ENCODE measurements at places on chromosomes 13 and 19.
A peak's percentile ranks its signal among the peaks of the same experiment; 100 is the strongest.

DNA sequence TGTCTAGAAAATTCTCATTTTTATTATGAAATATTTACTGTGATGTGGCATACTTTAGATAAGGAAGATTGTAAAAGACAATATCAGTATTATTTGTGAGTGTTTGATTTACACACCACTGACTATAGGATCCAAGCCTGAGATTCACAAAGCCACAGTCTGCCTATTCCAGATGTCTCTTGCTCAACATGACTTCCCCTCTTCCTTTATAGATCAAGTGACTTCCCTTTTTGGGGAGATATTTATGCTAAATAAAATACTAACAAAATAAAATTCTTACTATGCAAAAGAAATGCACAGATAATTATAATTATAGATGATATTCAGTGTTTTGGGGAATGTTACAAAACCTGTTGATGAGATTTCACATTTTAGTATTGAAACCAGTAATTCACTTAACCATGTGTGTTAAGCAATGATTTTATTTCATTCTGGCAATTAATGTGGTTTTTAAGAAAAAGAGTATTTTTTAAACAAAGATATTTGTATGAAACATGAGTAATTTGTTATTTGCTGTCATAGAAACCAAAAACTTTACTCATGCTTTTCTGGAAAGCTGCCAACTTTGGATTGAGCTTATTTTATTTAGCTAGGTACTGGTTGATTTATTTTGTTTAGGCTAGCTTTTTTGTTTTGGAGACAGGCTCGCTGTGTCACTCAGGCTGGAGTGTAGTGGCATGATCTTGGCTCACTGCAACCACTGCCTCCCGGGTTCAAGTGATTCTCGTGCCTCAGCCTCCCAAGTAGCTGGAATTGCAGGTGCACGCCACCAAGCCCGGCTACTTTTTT is 13.7 kb upstream of the GPR183 start:
- DNase-seq, result no peak
- H3K36me3 ChIP-seq, result peaks cover 10% of the 10 kb centered on the region
- H3K27ac ChIP-seq, result no peak overlapping the region
- no peaks in the 10 kb centered on the region for H3K27me3 ChIP-seq

GRCh38 chr19:13689085-13689484 is 75.2 kb upstream of the MRI1 start:
- no peak overlapping the region for H3K27ac ChIP-seq
- H3K4me1 ChIP-seq, result no peaks in the 10 kb centered on the region
- H3K36me3 ChIP-seq, result no peaks in the 10 kb centered on the region
- H3K27me3 ChIP-seq, result peaks cover 3% of the 10 kb centered on the region
- DNase-seq, result no peak

GRCh38 chr19:5210556-5210955 is 130.1 kb downstream of the PTPRS start:
- H3K27ac ChIP-seq, result no peak overlapping the region
- no peaks in the 10 kb centered on the region for H3K27me3 ChIP-seq
- H3K4me3 ChIP-seq, result no peak overlapping the region
- no peaks in the 10 kb centered on the region for H3K4me1 ChIP-seq

GRCh38 chr19:2577722-2578335 is 101.9 kb downstream of the GADD45B start:
- H3K27ac ChIP-seq, result no peak overlapping the region
- peaks cover 9% of the 10 kb centered on the region for H3K4me1 ChIP-seq
- no peaks in the 10 kb centered on the region for H3K36me3 ChIP-seq
- no peak for DNase-seq
- H3K4me3 ChIP-seq, result no peak overlapping the region
- no peaks in the 10 kb centered on the region for H3K27me3 ChIP-seq

GRCh38 chr13:98175043-98175442 is 2.0 kb downstream of the RNF113B start:
- no peak overlapping the region for H3K27ac ChIP-seq
- no peaks in the 10 kb centered on the region for H3K27me3 ChIP-seq
- no peak overlapping the region for H3K4me3 ChIP-seq
- DNase-seq, result no peak

DNA sequence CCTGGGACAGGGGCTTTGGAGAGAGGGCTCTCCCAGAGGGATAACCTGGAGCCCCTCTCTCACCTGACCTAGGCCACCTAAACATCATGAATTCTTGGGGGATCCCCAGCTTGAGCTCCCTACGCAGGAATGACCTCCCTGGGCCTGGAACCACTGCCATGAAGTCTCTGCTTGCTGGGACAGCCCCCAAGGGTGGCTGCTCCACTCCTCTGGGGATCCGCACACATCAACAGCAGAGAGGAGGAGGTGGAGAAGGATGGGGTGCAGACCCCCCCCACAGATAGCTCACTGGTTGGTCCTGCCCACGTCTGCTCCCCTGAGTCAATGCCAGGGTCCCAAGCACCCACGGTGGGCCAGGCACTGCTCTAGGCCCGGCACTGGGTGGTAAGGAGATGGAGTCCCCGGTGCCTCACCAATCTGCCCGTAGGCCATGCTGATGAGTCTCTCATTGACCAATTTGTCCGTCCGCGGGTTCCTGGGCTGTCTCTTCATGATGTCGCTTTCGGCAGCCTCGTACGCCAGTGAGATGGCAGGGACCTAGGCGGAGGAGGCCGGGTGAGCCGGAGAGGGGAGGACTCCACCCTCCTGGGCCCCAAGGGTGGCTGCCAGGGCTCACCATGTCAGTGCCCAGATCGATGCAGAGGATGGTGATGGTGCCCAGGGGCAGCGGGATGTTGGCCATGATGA is 10.8 kb upstream of the RABAC1 start:
- H3K27ac ChIP-seq, result no peak overlapping the region
- peaks cover 9% of the 10 kb centered on the region for H3K36me3 ChIP-seq
- DNase-seq, result no peak

DNA sequence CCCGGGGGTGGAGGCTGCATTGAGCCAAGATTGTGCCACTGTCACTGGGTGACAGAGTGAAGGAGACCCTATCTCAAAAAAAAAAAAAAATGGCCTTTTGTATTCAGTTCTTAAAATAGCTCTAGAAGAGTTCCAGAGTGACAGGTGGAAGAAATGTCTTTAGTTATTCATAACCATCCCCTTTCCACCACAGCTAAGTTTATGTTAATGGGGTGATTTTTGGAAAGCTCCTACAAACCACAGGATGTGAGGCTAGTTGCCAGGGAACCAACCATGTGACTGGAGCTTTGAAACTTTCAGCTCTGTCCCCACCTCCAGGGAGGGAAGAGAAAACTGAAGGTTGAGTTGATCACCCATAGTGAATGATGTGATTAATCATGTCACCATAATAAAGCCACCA is 6.9 kb downstream of the ZNF490 start:
- H3K4me1 ChIP-seq, result no peaks in the 10 kb centered on the region
- H3K27ac ChIP-seq, result no peak overlapping the region
- DNase-seq, result no peak
- H3K36me3 ChIP-seq, result peaks cover 2% of the 10 kb centered on the region

GRCh38 chr19:288911-289310 is 2.3 kb downstream of the PLPP2 start:
- H3K27ac ChIP-seq, result peak overlapping the region; percentile 59
- H3K36me3 ChIP-seq, result no peaks in the 10 kb centered on the region
- peaks cover 5% of the 10 kb centered on the region for H3K27me3 ChIP-seq
- H3K4me1 ChIP-seq, result peaks cover 23% of the 10 kb centered on the region
- H3K4me3 ChIP-seq, result 0 out of 2 replicates have a peak overlapping the region, but pooled peaks have one; percentile 70

DNA sequence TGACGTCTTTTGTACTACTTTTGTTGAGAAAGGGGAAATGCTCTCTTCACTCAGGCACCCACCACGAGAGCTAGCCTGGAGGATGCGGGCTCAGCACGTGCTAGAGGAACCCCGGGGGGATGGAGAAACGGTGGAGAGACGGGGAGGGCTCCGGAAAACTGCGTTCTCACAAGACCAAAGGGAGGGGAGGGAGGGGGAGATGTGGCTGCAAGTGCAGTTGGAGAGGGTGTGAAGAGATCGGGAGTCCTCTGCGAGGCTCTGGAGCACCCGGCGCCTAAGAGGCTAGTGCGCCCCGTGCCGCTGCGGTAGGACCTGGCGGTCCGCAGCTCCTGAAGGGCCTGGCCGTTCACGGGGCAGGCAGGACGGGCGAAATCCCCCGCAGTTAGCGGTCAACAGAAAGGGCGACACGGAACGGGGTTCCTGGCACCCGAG is 43.4 kb upstream of the XPO4 start:
- peaks cover 6% of the 10 kb centered on the region for H3K27me3 ChIP-seq
- H3K27ac ChIP-seq, result no peak overlapping the region
- DNase-seq, result peak; percentile 23

DNA sequence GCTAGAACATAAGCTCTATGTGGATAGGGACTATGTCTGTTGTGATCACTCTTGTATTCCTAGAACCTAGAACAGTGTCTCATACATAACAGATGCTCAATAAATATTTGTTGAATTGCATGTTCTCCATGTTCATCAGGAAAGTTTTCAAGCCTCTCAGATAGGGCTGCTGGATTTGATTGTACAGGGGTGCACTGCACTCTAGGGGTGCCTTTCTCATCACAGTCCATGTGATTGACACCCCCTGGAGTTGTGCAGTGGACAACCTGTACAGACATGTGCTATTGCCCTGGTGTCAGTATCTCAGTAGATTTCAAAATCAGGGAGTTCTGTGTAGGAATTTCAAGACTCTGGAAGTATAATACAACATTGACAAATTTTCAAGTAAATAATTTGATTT is 58.9 kb downstream of the MBNL2 start:
- H3K4me3 ChIP-seq, result no peak overlapping the region
- H3K36me3 ChIP-seq, result no peaks in the 10 kb centered on the region
- no peaks in the 10 kb centered on the region for H3K4me1 ChIP-seq
- no peak overlapping the region for H3K27ac ChIP-seq

- H3K4me3 ChIP-seq, result no peak overlapping the region
- no peak for DNase-seq
- H3K27ac ChIP-seq, result no peak overlapping the region
- H3K36me3 ChIP-seq, result no peaks in the 10 kb centered on the region
Measured at GRCh38 chr13:62482351-62482750, 1066.7 kb upstream of the PCDH20 start.

DNA sequence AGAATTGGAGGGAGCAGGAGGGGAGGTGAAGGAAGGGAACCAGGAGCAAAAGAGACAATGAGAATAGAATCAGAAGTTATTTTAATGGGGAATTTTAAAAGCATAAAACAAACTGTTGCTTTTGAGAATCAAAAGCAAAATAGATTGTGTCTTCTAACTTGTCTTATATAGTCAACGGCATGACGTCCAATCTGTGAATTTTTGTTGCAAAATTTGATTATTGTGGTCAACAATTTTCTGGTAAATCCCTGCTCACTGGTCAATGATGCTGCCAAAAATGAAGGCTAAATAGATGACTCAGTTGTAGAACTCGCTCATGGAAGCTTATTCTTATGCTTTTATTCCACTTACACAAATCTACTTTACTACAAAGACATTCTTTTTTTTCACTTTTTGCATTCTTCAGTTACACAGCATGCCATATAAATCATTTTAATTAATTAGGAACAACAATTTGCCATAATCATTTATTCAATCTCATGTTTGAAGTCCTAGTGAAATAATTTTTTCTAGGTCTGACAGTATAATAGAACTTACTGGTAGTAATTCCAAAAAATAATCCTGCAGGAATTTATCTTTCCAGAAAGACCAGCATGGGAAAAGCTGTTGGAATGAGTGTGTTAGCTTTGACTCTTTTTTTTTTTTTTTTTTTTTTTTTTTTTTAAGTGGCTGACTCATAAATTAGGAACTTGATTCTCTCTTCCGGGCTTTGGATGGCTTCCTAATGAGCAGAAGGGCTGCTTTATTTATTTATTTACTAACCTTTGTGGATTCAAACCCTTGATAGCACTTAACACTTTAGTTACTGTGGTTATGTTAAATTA is 256.9 kb downstream of the SPRY2 start:
- 0 out of 2 replicates have a peak, but pooled peaks cover 3% of the 10 kb centered on the region for H3K4me1 ChIP-seq
- H3K36me3 ChIP-seq, result no peaks in the 10 kb centered on the region
- no peak overlapping the region for H3K4me3 ChIP-seq
- no peak for DNase-seq
- no peaks in the 10 kb centered on the region for H3K27me3 ChIP-seq

DNA sequence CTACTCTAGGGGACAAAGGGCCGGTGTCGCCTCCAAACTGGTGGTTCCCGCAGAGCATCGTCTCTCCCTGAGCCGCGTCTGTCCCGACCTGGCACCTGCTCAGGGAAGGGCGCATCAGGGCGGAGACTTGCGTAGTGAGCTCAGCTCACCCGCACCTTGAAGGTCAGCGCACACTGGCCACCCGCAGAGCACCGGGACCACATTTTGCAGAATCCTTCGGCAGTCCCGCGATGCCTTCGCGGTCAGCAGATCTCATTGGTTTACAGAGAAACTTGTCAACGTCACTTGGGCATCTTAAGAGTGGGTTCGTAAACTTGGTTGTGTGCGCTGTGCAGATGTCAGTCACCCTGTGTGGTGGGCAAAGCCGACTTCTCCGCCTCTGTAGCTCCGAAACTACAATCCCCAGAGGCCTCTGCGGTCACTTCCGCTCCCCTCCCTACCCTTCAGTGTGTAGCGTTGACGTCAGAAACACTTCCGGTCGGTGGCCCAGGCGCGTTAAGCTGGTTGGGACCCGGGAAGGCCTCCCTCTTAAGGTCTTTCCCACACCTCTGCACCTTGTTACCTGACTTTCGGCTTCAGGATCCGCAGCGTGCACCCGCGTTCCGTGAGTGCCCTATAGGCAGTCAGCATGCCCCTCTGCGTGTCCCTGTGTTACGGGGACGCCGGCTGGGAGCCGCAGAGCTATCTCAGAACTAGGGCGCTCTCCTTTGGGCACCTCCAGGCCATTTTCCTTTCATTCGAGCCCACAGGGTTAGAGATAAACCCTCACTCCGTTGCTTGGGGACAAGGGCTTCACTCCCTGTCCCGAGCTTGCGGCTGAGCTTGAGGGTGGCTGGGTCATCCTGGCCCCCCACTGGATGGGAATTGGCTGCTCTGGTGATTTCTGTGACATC is 36.5 kb upstream of the ZNF527 start:
- H3K36me3 ChIP-seq, result peaks cover 4% of the 10 kb centered on the region
- DNase-seq, result peak; percentile 90
- H3K27ac ChIP-seq, result peak overlapping the region; percentile 89
- peak overlapping the region; percentile 92 for H3K4me3 ChIP-seq

- no peaks in the 10 kb centered on the region for H3K36me3 ChIP-seq
- H3K4me1 ChIP-seq, result no peaks in the 10 kb centered on the region
- no peak overlapping the region for H3K4me3 ChIP-seq
- no peak overlapping the region for H3K27ac ChIP-seq
- no peaks in the 10 kb centered on the region for H3K27me3 ChIP-seq
- DNase-seq, result no peak
Measured at GRCh38 chr13:82614086-82614485, 1268.2 kb downstream of the SLITRK1 start.

DNA sequence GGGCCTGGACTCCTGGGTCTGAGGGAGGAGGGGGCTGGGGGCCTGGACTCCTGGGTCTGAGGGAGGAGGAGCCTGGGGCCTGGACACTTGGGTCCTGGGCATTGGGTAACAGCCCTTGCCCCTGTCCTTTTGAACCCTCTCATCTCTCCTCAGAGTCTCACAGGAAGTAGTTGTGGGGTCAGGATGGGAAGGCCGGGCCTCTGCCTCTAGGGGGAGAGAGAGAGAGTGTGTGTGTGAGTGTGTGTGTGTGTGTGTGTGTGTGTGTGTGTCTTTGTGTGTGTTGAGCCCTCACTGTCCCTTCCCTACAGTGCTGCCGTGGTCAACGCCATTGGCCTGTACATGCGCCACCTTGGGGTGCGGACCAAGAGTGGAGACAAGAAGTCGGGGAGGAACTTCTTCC is 10.9 kb downstream of the ARHGEF1 start:
- H3K27ac ChIP-seq, result no peak overlapping the region
- no peaks in the 10 kb centered on the region for H3K36me3 ChIP-seq
- peaks cover 5% of the 10 kb centered on the region for H3K4me1 ChIP-seq
- H3K27me3 ChIP-seq, result no peaks in the 10 kb centered on the region
- no peak for DNase-seq

GRCh38 chr13:113622791-113623490 is 35.1 kb downstream of the ATP4B start:
- no peaks in the 10 kb centered on the region for H3K4me1 ChIP-seq
- H3K27ac ChIP-seq, result no peak overlapping the region
- H3K36me3 ChIP-seq, result peaks cover 2% of the 10 kb centered on the region
- no peak for DNase-seq
- H3K27me3 ChIP-seq, result no peaks in the 10 kb centered on the region

All from H1 (cell line).